ENCODE measurements at places on chromosomes 5 and 9. TPM values are rescaled to one million over a fixed set of nuclear protein-coding genes. Genes with fewer than 3 reads are reported as not detected.

GRCh38 chr9:92468206-92468605, 14.1 kb downstream of the ASPN start:
- H3K36me3 ChIP-seq, result no peaks in the 10 kb centered on the region
- no peaks in the 10 kb centered on the region for H3K4me1 ChIP-seq
- DNase-seq, result no peak
- no peaks in the 10 kb centered on the region for H3K27me3 ChIP-seq
- H3K4me3 ChIP-seq, result no peak overlapping the region
- H3K27ac ChIP-seq, result no peak overlapping the region

DNA sequence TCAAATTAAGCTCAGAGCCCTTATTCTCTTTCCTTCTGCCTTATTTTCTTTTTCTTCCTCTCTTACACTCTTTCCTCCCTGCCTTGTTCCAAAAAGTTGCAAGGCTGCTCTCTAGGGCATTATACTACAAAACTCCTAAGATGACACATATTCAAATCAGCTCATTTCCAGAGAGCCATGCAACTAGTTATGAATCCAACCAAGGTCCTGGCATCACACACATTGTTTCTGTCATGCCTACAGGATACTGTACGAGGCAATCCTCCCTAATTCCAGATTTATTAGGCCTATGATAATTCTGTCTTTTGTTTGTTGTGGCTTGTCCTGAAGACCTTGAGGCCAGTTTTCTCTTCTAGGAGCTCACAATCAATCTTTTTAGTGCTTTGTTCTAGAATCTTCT, 87.0 kb upstream of the TBCA start:
- H3K27me3 ChIP-seq, result no peaks in the 10 kb centered on the region
- H3K4me1 ChIP-seq, result no peaks in the 10 kb centered on the region
- no peaks in the 10 kb centered on the region for H3K36me3 ChIP-seq
- no peak overlapping the region for H3K4me3 ChIP-seq
- H3K27ac ChIP-seq, result no peak overlapping the region
- no peak for DNase-seq

GRCh38 chr5:157918811-157919742, 60.1 kb upstream of the CLINT1 start:
- H3K4me1 ChIP-seq, result peaks cover 9% of the 10 kb centered on the region
- no peaks in the 10 kb centered on the region for H3K36me3 ChIP-seq
- DNase-seq, result no peak
- no peak overlapping the region for H3K4me3 ChIP-seq
- no peaks in the 10 kb centered on the region for H3K27me3 ChIP-seq

GRCh38 chr9:137256856-137257255, 1.7 kb downstream of the NELFB start:
- H3K4me3 ChIP-seq, result no peak overlapping the region
- H3K27ac ChIP-seq, result no peak overlapping the region
- no peaks in the 10 kb centered on the region for H3K4me1 ChIP-seq

- H3K36me3 ChIP-seq, result no peaks in the 10 kb centered on the region
- H3K27ac ChIP-seq, result no peak overlapping the region
- no peak overlapping the region for H3K4me3 ChIP-seq
- DNase-seq, result no peak
- H3K27me3 ChIP-seq, result no peaks in the 10 kb centered on the region
These were observed 667.2 kb downstream of the TLE1 start for GRCh38 chr9:81022177-81022576.

DNA sequence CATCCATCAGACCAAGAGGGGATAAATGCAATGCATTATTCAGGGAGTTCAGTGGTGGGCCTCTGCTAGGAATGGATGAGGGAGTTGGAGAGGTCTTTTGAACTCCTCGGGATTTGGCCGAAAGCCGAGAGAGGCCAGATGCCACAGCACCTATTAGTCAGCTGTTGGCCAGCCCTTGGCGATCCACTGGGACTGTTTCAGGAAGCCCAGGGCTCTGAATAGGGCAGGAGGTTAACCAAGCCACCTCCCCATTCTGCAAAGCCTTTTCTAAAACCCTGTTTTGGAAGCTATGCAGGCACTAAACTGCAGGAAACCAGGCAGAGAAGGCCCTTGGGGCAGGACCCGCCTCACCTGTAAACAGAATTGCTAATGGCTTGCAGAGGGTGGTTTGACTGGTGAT, 37.8 kb downstream of the ASTN2 start:
- DNase-seq, result no peak
- no peak overlapping the region for H3K4me3 ChIP-seq
- H3K36me3 ChIP-seq, result no peaks in the 10 kb centered on the region

DNA sequence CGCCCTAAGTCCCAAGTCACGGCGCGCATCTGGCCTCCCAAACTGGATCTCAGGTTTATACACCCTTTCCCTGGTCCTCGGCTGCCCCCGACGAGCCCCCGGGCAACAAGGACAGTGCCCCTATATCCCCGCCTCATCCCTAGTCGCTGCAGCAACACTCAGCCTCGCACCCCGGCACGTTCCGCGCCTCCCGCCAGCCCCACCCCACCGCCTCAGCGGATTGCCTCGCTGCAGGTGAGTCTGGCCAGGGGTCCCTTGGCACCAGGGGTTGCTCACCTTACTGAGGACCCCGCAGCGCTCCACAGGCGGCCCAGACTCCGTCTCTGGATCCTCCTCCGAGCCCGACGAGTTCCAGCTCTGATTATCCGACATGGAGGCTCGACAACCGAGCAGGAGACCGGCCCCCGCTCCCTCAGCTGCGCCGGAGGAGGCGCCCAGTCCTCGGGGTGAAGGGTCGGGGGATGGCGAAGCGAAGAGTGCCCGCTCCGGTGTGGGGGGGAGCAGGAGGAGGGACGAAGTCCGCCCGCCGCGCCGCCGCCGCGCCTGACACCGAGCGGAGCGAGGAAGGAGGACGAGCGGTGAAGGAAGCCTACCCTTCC, 494 bp downstream of the CERT1 start:
- peak overlapping the region; percentile 81 for H3K4me3 ChIP-seq
- no peaks in the 10 kb centered on the region for H3K4me1 ChIP-seq
- H3K36me3 ChIP-seq, result no peaks in the 10 kb centered on the region
- no peak overlapping the region for H3K27ac ChIP-seq
- no peaks in the 10 kb centered on the region for H3K27me3 ChIP-seq
- DNase-seq, result peak; percentile 68

DNA sequence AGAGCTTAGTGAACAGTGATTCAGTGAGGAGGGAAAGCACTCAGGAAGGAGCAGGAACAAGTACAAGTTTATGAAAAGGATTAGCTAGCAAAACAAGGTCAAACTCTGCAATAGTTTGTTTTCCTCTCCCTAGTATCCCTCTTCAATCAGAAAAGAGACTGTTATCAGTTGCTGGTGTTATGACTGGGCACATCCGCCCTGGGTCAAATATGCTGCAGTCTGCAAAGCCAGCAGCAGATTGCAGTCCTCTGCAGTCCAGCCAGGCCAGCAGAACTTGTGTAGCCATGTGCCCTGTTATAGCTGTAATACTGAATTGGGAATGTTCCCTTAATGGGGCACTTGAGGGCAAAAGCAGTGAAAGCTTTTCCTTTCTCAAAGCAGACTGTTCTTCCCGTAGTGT, 12.0 kb downstream of the PCDHAC2 start:
- DNase-seq, result no peak
- no peaks in the 10 kb centered on the region for H3K36me3 ChIP-seq
- peaks cover 8% of the 10 kb centered on the region for H3K4me1 ChIP-seq
- H3K27ac ChIP-seq, result no peak overlapping the region

GRCh38 chr9:94176608-94177007, 82.5 kb upstream of the ZNF169 start:
- no peaks in the 10 kb centered on the region for H3K4me1 ChIP-seq
- H3K4me3 ChIP-seq, result no peak overlapping the region
- H3K27ac ChIP-seq, result no peak overlapping the region
- no peak for DNase-seq
- 0 out of 2 replicates have a peak, but pooled peaks cover 2% of the 10 kb centered on the region for H3K36me3 ChIP-seq
- no peaks in the 10 kb centered on the region for H3K27me3 ChIP-seq

- H3K27ac ChIP-seq, result no peak overlapping the region
- no peaks in the 10 kb centered on the region for H3K36me3 ChIP-seq
- DNase-seq, result no peak
- no peak overlapping the region for H3K4me3 ChIP-seq
These were observed 333.5 kb downstream of the CHSY3 start for GRCh38 chr5:130237721-130238120.

DNA sequence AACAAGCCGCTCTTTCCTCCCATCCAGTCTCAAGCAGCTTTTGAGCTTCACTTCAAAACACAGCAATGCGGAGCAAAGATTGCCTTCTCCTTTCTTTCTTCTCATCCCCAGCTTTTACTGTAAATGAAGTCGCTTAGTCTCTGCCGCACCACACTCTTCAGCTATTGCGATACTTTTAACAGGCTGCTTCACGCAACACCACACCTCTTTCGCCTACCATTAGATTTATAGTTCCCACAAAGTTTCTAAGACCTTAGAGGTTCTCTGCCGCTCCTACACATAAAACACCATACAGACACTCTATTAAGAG, 711 bp downstream of the PGGT1B start:
- peak overlapping the region; percentile 92 for H3K4me3 ChIP-seq
- H3K4me1 ChIP-seq, result no peaks in the 10 kb centered on the region
- no peaks in the 10 kb centered on the region for H3K27me3 ChIP-seq

DNA sequence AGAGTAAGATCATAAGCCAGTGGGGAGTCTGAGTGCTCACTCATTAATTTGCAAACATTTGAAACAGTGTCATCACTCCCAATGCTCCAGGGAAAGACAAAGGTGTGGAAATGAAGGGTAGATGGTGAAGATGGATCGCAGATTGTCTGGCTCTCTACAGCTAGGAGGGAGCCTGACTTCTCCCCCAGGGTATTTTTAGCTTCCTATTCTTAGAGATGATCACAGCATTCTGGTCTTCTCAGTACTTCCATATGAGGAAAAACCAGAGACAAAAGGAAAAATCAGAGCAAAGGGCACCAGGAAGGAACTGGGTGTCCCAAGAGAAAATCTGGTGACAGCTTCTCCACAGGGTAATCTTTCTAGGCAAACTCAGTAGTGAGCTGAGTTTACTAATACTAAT, 401.9 kb upstream of the GRIA1 start:
- H3K27ac ChIP-seq, result no peak overlapping the region
- no peak overlapping the region for H3K4me3 ChIP-seq
- no peak for DNase-seq
- no peaks in the 10 kb centered on the region for H3K4me1 ChIP-seq
- no peaks in the 10 kb centered on the region for H3K27me3 ChIP-seq

DNA sequence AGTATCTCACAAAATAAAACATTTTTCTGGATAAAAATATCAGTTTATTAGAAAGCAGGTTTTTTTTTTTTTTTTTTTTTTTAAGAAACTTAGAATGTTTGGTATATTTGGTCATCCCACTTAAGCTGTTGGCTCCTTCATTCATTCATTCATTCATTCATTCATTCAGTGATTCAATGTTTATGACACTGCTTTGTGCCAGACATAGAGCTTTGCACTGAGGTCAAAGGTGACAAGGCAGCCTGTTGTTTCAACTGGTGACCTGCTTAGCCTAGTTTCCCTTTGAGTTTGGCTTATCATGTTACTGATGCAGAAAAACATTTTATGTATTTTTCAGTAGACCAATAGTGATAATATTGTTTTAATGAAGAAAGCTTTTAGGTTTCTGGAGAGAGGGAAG, 23.5 kb downstream of the CPEB4 start:
- no peak for DNase-seq
- no peaks in the 10 kb centered on the region for H3K36me3 ChIP-seq
- H3K4me1 ChIP-seq, result peaks cover 9% of the 10 kb centered on the region
- no peak overlapping the region for H3K27ac ChIP-seq
- no peaks in the 10 kb centered on the region for H3K27me3 ChIP-seq

GRCh38 chr5:170554521-170555267, 50.9 kb downstream of the KCNIP1 start:
- no peaks in the 10 kb centered on the region for H3K36me3 ChIP-seq
- no peak for DNase-seq
- no peaks in the 10 kb centered on the region for H3K27me3 ChIP-seq
- H3K27ac ChIP-seq, result no peak overlapping the region
- no peak overlapping the region for H3K4me3 ChIP-seq

GRCh38 chr9:97840521-97840920, 12.5 kb upstream of the FOXE1 start:
- no peaks in the 10 kb centered on the region for H3K4me1 ChIP-seq
- peaks cover 4% of the 10 kb centered on the region for H3K27me3 ChIP-seq
- no peak for DNase-seq
- H3K4me3 ChIP-seq, result no peak overlapping the region
- H3K27ac ChIP-seq, result no peak overlapping the region

DNA sequence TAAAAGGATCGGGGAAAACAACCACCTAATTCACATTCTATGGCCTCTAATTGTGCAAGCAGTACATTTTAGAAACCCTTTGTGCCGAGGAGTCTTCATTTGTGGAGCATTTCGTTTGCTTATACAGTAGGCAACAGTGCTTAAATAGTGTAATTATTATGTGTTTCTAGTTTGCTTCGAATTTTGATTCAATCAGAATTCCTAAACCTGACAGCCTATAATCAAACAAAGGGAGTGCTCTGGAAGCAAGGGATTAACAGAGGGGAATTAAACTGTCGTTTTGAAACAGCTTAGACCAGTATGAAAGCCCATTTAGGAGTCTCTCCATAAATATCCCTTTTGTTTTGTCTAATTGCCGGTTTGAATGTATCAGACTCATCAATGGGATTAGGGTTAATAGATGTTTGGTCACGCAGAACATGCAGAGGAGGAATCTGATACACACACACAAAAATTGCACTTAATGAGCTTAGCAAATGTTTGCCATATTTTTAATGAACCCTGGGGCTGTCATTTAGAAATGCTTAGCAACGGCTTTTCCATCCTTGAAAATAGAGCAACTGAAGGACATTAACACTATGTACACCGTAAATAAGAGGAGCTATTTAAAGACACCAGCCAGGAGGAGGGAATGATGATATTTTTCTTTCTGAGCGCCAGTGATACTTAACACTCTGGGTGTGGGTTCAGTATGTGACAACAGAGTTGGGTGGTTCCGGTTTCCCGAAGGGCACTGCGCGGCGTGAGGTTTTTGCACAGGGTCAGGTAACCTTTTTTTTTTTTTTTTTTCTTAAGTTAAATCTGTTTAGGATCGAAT, 404.7 kb downstream of the TLE4 start:
- H3K4me3 ChIP-seq, result no peak overlapping the region
- H3K27me3 ChIP-seq, result no peaks in the 10 kb centered on the region
- H3K4me1 ChIP-seq, result no peaks in the 10 kb centered on the region

- H3K27me3 ChIP-seq, result peaks cover 26% of the 10 kb centered on the region
- no peaks in the 10 kb centered on the region for H3K36me3 ChIP-seq
- no peak for DNase-seq
- H3K27ac ChIP-seq, result no peak overlapping the region
- no peaks in the 10 kb centered on the region for H3K4me1 ChIP-seq
- peak overlapping the region; percentile 67 for H3K4me3 ChIP-seq
These were observed 32.6 kb upstream of the TTLL11 start for GRCh38 chr9:122125509-122126330.

- H3K4me3 ChIP-seq, result no peak overlapping the region
- 0 out of 2 replicates have a peak, but pooled peaks cover 3% of the 10 kb centered on the region for H3K36me3 ChIP-seq
- DNase-seq, result no peak
- peaks cover 18% of the 10 kb centered on the region for H3K27me3 ChIP-seq
- H3K4me1 ChIP-seq, result no peaks in the 10 kb centered on the region
These were observed 5.9 kb upstream of the AHRR start for GRCh38 chr5:315488-316209.

GRCh38 chr5:174311121-174311520, 265.6 kb downstream of the NSG2 start:
- H3K4me1 ChIP-seq, result no peaks in the 10 kb centered on the region
- DNase-seq, result no peak

GLDC gene
- 101 TPM for total RNA-seq

TMEFF1 gene
- total RNA-seq, result 68.2 TPM

CD14 gene
- 0.48 TPM for total RNA-seq

TLX3 gene
- not detected for total RNA-seq

CEMIP2 gene
- total RNA-seq, result 52.1 TPM

C5orf58 gene
- 1.6 TPM for total RNA-seq

IL13 gene
- not detected for total RNA-seq

PRR16 gene
- total RNA-seq, result 0.73 TPM

CDX1 gene
- not detected for total RNA-seq

PCDHB3 gene
- total RNA-seq, result 3.4 TPM

PKD2L2 gene
- not detected for total RNA-seq

SOHLH1 gene
- total RNA-seq, result not detected

SLC34A3 gene
- total RNA-seq, result not detected
